ENCODE measurements at places on chromosomes 5 and 9.

DNA sequence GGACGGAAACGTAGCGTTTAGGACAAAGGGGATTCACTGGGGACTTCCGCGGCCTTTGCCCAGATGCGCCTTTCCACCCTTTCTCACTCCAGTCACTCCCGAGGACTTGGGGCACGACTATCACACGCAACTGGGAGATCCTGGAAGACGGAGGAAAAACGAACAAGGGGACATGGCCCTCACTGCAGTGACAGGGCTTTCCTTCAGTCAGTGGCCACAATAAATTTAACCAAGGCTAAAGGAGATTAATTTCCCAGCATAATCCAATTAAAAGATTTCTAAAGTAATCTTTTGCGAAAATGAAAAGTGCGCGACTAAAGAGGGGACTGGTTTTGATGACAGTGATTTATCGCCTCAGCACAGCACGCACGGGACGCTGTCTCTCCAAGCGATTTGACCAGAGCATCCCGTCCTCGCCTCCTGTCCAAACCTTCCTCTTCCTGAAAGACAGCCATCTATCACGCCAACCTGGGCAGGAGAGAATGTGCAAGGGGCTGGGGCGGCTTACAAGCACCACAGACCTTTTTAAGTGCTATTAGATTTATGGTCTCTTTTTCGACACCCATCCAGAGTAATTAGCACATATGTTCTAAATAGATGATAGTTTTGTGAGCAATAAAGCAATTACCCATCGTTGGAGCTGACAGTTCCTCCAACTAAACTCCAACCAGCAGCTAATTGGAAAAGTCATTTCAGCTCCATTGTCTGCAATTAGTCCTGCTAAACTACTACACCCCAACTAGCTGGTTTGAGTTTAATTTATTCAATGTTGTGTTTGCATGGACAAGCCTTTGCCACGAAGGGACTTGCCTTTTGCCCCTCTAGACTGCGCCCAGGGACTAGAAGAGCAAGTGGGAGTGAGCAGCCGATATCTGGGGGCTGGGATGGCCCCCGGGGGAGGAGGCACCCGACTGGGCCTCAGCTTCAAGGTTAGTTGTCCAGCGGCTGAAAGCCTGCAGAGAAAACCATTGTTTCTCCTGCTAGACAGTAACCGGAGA lies 7.4 kb downstream of the NR2F1-AS1 start:
- DNase-seq = no peak

GRCh38 chr9:89441655-89441970 lies 56.3 kb downstream of the SEMA4D start:
- no peak for DNase-seq

DNA sequence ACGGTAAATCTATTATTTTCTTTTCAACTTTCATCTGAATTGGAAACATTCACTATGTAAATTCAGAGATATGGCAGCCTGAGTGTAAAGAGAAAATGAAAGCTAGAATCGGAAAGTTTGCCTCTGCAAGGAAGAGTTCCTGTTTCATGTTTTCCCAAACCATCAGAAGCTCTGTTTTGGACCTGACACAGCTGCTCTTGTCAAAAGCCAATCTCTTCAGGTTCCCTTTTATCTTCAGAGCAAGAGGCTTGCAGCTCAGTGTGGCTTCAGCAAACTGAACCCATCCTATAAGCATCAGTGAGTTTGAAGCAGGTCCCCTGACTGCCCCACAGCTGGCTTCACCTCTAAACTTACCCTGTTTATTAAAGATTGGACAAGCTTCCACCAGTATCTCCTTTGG lies 1099.7 kb downstream of the DTWD2 start:
- no peak for DNase-seq

- no peak for DNase-seq
Measured at GRCh38 chr9:127945338-127945737, 7.7 kb upstream of the DPM2 start.

- DNase-seq = no peak
Measured at GRCh38 chr5:140480310-140481014, 67.0 kb upstream of the EIF4EBP3 start.

DNA sequence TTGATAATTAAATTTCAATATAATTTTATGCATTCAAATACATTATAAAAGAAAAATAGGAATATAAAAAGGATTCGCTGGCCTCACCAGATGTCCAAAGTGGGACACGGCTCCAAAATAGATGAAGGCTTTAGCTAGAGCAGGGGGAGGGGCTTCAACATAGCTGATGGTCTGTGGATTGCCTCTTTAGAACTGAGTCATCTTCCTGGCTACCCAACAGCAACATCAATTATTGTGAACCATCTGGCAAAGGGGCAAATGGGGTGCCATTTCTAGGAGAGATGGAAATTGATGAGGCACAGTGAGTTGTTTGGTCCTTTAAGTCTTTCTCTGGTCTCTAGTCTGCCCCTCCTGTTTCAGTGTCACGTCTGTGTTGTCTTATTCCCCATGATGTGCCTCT lies 44.2 kb upstream of the CD180 start:
- no peak for DNase-seq

- DNase-seq = no peak
Measured at GRCh38 chr9:134294153-134295071, 31.8 kb upstream of the RXRA start.

- no peak for DNase-seq
Measured at GRCh38 chr5:132024117-132024435, 12.6 kb upstream of the ACSL6 start.

- no peak for DNase-seq
Measured at GRCh38 chr9:121333950-121334773, 35.9 kb downstream of the STOM start.

- no peak for DNase-seq
Measured at GRCh38 chr5:11851416-11851815, 52.8 kb downstream of the CTNND2 start.

DNA sequence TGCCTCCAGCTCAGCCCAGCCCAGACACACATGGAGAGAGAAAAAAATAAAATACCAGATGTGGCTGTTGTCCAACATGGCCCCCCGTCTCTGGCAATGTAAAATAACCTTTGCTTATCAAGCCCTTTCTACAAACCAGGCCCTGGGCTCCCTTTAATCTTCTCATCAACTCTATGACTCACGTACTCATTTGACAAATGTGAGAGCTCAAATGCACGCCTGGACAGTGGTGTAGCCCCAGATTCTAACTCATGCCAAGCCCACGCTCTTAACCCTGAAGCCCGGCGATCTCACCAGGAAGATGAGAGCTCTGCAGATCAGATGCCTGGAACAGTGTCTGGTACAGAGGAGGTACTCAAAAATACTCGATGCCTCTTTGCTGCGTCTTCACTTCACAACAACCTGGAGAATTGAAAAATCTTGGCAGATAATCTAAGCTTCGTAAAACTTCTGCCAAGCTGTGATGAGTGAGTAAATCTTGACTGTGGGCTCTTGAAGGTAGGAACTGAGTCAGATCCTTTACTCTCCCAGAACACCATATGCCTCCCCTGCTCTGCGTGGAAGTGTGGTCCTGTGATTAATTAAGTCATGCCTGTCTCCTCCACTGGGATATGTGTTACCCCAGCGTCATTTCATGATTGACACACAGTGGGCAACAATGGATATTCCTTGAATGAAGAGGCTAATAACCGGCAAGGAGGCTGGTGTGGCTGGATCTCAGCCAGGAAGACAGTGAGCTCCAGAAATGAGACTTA lies 102.0 kb upstream of the FSTL4 start:
- DNase-seq = no peak

GRCh38 chr5:74020503-74020902 lies 394.5 kb downstream of the ARHGEF28 start:
- DNase-seq = no peak

DNA sequence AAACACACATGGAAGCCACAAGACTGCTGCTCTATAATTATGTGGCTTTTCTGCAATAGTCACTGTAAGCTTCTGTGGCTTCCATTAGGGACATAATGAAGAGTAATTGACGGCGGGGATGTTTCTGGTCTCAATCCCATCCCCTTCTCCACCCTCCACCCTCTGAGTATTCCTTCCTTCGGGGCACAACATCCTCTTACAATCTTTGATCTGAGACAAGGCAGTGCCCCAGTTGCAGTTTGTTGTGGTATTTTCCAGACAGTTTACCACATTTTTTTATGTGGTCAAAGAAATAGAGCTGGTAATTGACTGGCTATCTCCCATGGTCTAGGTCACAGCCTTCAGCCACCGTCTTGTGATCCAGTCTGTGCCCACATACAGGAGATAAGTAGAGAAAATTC lies 277.7 kb downstream of the NR2F1-AS1 start:
- no peak for DNase-seq

- DNase-seq = no peak
Measured at GRCh38 chr5:107067395-107067794, 603.3 kb downstream of the EFNA5 start.

DNA sequence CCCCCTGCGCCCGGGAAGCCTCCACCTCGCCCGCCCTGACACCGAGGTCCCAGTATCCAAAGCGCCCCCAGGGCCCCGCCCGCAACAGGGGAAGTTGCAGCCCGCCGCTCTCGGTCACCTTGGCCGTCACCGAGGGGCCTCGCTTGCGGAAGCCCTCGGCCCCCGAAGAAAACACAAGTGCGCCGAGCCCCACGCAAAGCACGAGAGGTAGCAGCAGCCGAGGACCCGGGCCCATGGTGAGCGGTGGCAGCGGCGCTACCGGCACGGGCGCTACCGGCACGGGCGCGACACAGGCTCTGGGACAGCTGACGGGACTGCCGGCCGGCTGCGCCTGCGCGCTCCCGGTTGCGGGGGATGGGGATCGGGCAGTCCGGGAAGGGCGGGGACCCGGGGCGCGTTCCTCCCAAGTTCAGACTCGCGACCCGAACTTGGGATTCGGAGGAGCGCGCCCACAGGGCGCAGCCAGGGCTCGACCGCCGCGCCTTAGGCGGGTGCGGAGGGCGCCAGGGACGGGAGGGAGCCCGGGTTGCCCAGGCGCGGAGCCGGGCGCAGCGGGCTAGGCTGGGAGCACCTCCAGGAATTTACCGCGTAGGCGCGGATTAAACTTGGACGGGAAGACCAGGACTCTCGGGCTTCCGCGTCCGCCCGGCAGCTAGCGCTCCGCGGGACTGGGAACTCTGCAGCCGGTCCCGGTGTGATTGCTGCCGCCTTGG lies at the start of gene PPIC:
TSS of gene PPIC (minus strand) at position 335 of the 713 bp plus-strand sequence. CDS start at position 235, 100 bp downstream.
- no peak for DNase-seq

- DNase-seq = no peak
Measured at GRCh38 chr5:91224456-91224855, 158.7 kb downstream of the ARRDC3 start.

- DNase-seq = no peak
Measured at GRCh38 chr5:54703133-54703532, 185.6 kb downstream of the SNX18 start.

DNA sequence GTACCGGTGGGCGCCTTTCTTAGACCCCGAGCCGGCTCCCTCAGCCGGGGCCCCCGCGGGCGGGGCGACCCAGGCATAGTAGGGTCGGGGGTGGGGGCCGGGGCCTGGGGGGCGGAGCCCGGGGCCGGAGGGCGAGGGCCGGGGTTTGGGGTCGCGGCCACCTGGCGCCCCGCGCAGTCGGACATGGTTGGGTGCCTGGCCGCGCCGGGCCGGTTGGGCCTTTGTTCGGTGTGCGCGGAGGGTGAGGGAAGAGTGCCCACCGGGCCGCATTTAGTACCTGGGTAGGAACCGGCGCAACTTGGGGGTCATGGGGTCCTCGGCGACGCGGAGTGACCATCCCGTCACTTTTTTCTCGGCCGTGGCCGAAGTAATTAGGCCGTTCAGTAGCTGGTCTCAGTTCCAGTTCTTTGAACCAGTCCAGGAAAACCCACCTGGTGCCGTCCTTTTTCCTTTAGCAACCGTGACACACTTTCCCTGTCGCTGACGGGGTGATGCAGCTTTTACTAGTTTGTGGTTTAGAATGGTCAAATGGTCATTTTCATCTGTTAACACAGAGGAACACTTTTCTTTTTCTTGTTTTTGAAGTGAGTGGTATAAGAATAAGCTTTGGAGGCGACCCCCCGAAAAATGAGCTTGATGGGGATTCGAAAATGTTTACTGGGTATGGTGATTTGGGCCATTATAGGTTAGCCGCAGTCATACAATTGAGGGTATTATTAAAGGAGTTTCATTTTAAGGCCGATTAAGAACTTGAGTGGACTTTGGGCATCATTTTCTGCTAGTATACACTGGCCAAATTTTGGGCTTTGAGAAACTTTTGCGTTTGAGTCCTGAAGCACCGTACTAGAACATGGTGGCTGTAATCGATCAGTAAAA lies 589 bp downstream of the CKS2 start:
- DNase-seq = no peak

DNA sequence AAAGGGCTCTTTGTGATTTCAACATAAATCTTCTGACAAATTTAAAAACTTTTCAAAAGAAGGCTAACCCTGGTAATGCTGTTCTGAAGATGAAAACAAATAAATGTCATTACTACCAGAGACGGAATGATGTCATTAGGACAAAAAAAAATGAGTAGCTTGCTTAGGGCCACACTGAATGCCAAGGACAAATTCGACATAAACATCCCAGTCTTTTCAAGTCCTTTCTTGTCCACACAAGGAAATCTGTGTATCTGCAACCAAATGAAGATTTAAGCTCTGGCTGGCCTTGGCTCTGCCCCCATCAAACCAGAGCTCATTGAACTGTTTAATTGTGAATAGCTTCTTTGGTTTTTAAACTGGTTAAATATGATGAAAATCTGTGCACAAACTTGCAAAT lies 592.7 kb downstream of the TLE1 start:
- no peak for DNase-seq

DNA sequence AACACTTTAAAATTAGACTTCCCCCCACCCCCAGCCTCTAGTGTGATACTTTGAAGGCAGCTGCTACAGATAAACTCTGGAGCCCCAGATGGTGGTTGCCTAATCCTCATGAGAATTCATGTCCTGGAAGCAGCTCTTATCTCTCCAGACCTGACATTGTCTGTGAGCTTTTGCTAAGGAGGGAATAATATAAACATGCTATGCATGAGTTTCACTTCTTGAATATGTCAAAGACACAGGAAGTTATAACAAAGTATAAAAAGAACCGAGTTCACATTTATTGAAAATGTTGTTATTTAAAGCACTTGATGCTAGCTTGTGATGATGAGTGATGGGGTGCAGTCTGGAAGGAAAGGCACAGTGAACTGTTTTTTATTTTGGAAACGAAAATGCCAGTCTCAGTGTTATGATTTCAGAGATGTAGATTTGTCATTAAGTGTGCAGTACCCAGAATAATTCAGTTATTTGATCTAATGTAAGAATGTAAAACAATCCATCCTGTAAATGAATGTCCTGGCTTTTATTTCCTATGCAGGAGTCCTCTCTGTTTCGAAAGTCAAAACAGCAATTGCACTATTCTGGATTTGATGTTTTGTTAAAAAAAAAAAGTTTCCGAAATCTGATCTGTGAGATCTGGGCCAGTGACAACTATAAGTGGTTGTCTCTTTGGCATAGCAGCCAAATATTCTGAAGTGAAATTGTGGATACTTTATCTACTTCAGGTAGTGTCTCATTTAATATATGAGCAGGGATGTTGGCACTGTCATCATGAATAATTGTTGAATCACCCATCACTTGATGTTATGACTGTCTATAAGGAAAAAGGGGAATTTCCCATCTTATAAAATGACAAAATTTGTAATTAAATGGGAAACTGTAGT lies 77.0 kb downstream of the ZCCHC7 start:
- no peak for DNase-seq

DNA sequence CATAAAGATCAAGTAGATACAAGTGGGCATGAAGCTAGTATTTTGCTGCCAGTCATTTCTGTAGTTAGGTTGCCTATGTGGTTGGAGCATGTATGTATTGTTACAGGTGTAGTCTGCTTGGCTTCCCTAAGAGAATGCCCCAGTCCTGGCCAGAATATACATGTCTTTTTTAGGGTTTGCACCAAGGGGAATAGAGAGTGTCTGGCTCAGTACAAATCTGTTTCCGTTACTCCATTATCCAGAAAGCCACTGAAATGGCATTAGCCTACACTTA lies 23.2 kb downstream of the TGFBR1 start:
- no peak for DNase-seq

- no peak for DNase-seq
Measured at GRCh38 chr5:56346741-56347535, 113.8 kb upstream of the ANKRD55 start.
